ENCODE measurements at places on chromosomes 16 and 17.
A peak's percentile ranks its signal among the peaks of the same experiment; 100 is the strongest.

GRCh38 chr16:64144617-64145016 is 977.2 kb downstream of the CDH11 start:
- no peak for DNase-seq

- DNase-seq: no peak
Observed at GRCh38 chr17:21200590-21201297, 13.2 kb downstream of the TMEM11 start.

GRCh38 chr17:74466111-74466827 is at the start of gene CD300A:
CD300A (plus strand) TSS chr17:74466634; CDS start chr17:74466704, 70 bp downstream.
- no peak for DNase-seq

GRCh38 chr17:6456321-6456720 is 12.1 kb downstream of the PIMREG start:
- DNase-seq: no peak

- no peak for DNase-seq
Observed at GRCh38 chr17:50952013-50952412, 85.9 kb upstream of the TOB1 start.

DNA sequence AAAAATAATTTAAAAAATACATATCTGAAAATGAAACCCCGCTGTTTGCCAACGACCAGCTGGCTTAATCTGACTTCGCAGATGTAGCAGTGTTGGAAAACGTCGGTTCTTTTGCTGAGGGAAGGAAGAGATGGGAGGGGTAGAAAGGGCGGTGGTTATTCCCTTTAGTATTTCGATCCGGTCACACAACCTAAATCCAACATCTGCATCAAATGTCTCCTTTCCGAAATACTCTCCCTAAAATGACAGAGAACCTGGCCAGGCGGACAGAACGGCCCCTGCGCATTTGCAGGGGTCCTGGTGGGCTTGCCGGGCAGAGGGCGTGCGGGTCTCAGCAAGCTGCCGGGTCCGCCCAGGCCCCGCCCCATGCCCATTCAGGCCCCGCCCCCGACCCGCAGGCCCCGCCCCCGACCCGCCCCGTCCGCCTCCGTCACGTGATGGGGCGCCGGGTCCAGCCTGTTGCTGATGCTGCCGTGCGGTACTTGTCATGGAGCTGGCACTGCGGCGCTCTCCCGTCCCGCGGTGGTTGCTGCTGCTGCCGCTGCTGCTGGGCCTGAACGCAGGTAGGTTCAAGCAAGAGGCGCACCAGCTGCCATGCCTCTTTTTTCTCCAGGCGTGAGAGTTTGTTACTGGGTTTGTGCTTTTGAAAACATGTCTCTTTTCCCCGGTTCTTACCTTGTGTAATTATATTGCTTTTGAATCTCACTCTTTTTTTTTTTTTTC is at the start of gene SCPEP1:
SCPEP1 (plus strand) TSS at position 459 of the 723 bp plus-strand sequence; CDS start at position 488, 29 bp downstream.
- peak; percentile 62 for DNase-seq

DNA sequence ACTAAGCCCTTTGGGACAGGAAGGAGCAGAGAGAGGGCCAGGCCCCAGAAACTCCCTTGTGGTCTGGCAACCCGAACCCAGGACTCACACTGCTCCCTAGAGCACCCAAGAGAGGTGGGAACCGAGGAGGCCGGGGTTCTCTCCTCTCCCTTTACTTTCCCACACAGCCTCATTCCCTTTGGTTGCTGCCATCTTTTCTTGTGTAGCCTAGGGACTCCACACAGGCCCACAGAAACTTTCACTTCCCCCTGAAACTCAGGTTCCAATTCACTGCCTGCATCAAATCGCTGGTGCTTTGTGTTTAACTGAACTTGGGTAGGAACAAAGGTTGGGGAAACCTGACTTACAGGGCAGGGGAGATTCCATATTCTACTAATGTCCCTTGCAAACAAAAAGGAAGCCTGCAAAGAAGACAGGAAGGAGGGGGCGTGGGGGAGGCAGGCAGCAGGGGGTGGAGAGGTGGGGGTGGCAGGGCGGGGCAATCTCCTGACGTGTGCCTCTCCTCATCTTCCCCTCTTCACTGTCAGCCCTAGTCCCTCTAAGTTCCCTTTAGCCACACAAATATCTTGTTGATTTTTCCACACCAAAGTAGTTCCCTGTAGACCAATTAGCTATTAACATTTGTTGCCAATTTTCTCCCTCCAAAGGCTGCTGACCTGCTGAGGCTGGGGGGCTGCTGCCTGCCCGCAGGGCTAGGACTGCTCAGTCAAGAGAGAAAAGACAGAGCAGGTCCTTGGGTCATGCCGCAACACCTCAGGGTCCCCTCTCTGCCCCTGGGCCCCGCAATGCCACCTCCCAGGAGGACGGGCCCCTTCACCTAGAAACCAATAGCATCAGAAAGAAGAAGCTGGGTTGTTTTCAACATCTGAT is 8.0 kb downstream of the ST3GAL2 start:
- DNase-seq: no peak

DNA sequence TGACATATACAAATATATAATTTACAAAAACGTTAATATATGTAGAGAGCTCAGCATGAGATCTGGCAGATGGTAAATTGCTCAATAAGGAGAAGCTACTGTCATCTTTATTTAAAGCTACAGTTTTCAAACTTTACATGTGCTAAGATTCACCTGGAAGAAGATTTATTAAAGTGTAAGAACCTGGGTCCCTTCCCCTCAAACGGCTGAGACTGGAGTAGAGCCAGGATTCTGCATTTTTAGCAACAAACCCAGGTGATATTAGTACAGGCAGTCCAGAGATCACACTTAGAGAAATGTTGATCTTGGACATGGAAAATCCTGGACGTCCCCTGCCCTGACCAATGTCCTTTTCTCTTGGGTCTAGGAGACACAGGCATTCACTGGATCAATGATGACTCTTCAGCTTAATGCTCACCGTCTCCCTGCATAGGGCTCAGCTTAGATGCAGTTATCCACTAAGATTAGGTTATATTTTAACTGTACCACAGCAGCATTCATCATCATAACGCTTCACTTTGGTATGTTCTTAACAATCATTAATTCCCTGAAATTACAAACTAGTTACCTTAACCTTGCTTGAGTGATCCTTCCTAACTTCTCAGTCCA is 20.4 kb downstream of the CDR2 start:
- DNase-seq: no peak

DNA sequence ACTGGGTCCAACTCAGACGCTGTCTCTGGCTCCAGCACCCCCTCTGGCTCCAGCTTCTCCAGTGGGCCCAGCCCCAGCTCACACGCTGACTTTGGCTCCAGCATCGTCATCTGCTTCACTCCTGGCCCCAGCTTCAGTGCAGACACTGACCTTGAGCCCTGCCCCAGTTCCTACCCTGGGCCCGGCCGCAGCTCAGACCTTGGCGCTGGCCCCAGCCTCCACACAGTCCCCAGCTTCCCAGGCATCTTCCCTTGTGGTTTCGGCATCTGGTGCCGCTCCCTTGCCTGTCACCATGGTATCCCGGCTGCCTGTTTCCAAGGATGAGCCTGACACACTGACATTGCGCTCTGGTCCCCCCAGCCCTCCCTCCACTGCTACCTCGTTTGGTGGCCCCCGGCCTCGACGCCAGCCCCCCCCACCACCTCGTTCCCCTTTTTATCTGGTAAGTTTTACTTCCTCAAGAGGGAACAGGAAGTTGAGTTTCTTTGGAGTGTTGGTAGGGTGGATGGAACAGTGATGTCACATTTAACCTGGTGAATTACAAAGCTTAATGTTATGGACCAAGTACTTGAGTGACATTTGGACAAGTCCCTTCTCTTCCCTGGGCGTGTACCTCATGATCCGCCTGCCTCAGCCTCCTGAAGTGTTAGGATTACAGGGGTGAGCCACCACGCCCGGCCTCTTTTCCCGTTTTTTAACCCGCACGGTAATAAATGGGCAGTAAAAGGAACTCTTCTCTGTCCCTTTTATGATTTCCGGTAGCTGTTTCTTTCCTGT is 23.4 kb upstream of the PHKG2 start:
- DNase-seq: no peak

- no peak for DNase-seq
Observed at GRCh38 chr17:31390426-31390747, 1.1 kb upstream of the RAB11FIP4 start.

GRCh38 chr17:74872313-74873036 is at the start of gene FDXR:
FDXR (minus strand) TSS chr17:74872994; CDS start chr17:74872944, 50 bp downstream.
- DNase-seq: no peak

GRCh38 chr16:54324716-54325115 is 38.1 kb upstream of the IRX3 start:
- no peak for DNase-seq

- DNase-seq: no peak
Observed at GRCh38 chr16:28121527-28121926, 58.0 kb upstream of the GSG1L start.

DNA sequence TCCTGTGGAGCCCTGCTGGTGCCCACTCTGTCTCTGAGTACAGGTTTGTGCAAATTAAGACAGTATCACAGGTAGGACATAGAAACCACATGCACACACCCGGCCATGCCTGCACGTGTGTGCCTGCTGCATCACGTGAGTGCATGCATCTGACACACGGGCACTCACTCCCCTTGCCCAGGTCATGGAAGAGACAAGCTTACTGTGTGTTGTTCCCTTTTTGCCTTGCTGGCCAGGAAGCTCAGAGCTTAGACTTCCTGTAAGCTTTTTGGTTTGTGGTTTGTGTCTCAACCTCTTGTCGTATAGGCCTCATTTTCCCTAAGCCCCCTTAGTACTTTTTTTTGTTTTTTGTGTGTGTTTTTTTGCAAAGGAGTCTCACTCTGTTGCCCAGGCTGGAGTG is 25.0 kb downstream of the ZNF469 start:
- no peak for DNase-seq

DNA sequence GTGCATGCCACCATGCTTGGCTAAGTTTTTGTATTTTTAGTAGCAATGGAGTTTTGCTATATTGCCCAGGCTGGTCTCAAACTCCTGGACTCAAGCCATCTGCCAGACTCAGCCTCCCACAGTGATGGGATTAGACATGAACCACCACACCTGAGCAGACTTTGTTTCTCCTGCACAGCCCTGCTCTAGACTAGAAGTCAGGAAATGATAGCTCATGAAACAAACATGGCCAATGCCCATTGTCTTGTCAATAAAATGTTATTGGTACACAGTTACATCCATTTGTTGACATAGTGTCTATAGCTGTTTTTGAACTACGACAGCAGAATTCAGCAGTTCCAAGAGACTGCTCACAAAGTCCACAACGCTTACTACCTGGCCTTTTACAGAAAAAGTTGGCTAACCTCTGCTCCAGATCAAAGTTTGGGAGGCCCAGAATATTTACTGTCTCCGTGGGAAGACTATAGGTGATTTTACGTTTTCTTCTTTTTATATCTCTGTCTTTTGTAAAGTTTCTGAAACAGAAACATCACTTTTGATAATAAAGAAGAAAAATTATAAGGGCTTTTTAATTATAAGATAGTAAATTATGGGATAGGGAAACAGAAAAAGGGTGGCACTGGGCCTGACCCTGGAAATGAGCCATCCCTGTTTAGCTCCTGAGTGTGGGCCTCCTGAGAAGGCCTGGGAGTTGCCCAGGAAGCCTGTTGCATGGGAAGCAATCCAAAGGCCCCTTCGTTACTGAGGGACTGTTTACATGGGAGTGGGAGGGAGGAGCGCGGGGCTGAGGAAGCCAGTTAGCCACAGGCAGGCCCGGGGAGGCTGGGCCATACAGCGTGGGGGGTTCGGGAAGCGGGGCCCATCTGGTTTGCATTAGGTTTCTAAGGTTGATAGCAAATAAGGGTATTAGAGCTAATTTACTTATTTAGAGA is 201.5 kb downstream of the IRF8 start:
- no peak for DNase-seq

DNA sequence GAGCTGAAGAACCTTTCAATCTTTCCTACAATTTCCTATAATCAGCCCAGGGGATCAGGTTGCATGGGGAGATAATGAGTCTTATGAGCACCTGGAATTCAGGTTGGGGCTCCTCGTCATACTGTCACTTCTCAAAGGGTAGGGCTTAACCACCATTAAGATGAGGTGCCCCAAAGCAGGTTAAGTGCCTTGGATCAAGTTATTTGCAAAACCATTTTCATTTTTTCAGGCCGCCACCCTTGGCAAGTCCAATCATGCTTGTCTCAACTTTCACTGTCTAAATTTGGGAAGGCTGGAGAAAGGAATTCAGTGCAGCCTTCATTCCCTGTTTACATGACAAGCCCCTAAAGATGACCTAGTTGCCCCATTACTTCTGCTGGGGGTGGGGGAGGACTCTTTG is 44.9 kb upstream of the TANGO6 start:
- no peak for DNase-seq

- no peak for DNase-seq
Observed at GRCh38 chr17:79301469-79301868, 226.8 kb downstream of the ENGASE start.

GRCh38 chr16:1127101-1127500 is 25.8 kb upstream of the CACNA1H start:
- no peak for DNase-seq

Data from stimulated activated CD4-positive, alpha-beta T cell treated with anti-CD3 and anti-CD28 coated beads, Interleukin-1b, Interleukin-23, amount 100 ng/mL, for 1 hour (primary cell).